ENCODE measurements at places on chromosomes 11 and 22.

GRCh38 chr11:120184371-120184945 lies 26.4 kb upstream of the OAF start:
- DNase-seq: no peak

DNA sequence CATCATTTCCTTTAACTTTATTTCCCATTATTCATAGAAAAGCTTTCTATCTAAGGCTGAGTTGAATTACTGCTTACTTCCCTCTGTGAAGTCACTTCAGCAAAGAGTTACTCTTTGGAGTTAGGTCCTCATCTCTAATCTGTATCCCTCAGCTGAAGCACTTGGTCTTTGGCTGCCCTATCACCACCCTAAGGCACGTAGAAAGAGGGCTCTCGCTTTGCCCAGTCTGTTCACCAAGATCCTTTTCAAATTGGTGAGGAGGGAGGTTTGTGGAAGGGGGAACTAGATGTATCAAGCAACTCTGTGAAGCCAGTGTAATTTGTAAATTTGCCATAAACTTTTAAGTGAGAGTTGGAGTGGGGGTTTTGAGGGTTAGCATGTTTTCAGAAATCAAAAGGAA lies 43.4 kb downstream of the PAX6 start:
- no peak for DNase-seq

- DNase-seq: peak; percentile 65
These were observed 30.5 kb upstream of the FNBP4 start for GRCh38 chr11:47797633-47798032.

DNA sequence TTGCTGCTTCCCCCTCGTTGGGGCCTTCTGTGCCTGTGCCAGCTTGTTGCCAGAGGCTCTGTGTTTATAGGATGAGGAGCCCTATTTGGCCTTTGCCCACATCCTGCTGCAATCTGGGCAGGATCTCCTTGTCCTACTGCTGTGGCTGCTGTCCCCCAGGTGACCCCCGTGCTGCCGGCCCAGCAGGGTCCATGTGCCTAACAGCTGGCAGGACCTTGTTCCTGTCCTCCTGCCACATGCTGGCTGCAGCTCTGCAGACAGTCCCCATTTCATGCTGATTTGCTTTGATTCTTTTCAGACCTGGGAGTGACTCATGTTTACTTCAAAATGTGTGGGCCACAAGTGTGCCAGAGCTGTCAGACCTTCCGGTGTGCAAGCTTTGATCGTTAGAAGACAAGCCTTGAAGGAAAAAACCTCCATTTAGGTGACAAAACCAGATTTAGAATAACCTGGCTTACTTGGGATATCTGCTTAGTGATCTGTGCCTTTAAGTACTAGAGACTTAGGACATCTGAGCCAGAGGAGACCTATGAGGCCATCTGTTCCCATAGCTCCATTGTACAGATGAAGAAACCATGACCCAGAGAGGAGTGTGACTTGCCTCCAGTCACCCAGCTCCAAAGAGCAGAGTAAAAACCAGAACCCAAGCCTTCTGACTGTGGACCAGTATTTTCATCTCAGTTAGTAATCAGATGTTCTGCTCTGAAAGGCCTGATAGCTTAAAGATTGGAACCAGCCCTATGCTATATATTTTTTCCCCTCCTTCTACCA lies 11.1 kb downstream of the NAV2 start:
- DNase-seq: no peak

DNA sequence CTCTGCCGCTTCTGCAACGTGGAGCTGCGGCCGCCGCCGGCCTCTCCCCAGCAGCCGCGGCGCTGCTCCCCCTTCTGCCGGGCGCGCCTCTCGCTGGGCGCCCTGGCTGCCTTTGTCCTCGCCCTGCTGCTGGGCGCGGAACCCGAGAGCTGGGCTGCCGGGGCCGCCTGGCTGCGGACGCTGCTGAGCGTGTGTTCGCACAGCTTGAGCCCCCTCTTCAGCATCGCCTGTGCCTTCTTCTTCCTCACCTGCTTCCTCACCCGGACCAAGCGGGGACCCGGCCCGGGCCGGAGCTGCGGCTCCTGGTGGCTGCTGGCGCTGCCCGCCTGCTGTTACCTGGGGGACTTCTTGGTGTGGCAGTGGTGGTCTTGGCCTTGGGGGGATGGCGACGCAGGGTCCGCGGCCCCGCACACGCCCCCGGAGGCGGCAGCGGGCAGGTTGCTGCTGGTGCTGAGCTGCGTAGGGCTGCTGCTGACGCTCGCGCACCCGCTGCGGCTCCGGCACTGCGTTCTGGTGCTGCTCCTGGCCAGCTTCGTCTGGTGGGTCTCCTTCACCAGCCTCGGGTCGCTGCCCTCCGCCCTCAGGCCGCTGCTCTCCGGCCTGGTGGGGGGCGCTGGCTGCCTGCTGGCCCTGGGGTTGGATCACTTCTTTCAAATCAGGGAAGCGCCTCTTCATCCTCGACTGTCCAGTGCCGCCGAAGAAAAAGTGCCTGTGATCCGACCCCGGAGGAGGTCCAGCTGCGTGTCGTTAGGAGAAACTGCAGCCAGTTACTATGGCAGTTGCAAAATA lies 816 bp downstream of the PDE3B start:
- peak; percentile 91 for DNase-seq

- DNase-seq: peak; percentile 88
These were observed 37.4 kb upstream of the CD82 start for GRCh38 chr11:44528103-44528502.

DNA sequence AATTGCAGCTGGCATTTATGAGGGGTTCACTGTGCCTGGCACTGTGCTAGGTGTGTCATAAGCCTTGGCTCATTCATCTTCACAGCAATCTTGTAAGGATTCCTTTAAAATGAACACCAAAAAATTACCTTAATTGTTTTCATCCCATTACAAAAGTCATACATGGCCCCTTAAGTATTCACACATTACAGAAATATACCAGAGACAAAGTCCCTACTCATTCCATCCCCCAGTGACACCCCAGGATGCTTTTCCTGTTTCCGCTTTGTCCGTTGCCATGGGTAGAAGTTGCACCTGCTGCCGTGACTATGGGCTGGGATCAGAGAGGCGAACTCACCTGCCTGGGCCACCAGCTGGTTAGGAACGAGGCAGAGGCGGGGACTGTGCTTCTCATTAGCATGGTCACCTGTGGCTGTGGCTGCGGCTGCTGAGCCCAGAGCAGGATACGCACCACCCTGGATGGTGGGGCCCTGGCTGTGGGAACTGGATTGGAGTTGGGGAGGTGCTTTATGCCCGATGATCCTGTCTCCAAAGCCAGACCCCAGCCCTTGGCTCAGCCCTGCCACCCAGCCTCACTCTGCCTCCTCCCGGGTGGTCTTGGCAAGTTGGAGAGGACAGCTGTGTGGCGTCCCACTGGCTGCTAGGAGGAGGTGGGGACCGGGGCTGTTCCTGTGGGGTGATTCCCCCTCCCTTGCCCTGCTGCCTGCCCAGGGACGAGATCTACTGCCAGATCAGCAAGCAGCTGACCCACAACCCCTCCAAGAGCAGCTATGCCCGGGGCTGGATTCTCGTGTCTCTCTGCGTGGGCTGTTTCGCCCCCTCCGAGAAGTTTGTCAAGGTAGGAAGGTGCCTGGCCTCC lies 60.8 kb downstream of the MYO7A start:
- no peak for DNase-seq

DNA sequence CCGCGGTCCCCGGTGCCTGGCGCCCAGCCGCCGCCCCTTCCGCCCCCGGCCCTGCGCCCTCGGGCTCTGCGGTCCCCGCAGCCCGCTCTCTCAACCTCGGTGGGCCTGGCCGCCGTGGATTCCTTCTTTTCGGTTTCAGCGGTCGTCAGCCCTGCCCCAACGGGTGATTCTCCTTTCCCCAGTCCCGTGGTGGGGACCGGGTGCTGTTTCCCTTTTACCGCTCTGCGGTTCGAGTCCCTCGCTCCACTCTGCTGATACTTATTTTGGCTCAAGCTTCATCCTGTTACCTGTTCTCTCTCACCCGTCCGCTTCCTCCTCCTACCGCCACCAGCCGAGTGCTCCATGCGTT lies 494 bp downstream of the ZDHHC5 start:
- peak; percentile 91 for DNase-seq

- DNase-seq: no peak
These were observed at the start of gene HEPHL1 for GRCh38 chr11:94020777-94021481. TSS of gene HEPHL1 (plus strand) at chr11:94021354. CDS start at chr11:94021369, 15 bp downstream.

- DNase-seq: peak; percentile 76
These were observed 45.9 kb upstream of the WEE1 start for GRCh38 chr11:9527481-9528135.

- peak; percentile 95 for DNase-seq
These were observed at the start of gene AHNAK for GRCh38 chr11:62546244-62546928. TSS of gene AHNAK (minus strand) at chr11:62546806. CDS start at chr11:62536098, 10,708 bp downstream.

GRCh38 chr11:61369372-61370348 lies 7.5 kb downstream of the TMEM138 start:
- DNase-seq: peak; percentile 92

DNA sequence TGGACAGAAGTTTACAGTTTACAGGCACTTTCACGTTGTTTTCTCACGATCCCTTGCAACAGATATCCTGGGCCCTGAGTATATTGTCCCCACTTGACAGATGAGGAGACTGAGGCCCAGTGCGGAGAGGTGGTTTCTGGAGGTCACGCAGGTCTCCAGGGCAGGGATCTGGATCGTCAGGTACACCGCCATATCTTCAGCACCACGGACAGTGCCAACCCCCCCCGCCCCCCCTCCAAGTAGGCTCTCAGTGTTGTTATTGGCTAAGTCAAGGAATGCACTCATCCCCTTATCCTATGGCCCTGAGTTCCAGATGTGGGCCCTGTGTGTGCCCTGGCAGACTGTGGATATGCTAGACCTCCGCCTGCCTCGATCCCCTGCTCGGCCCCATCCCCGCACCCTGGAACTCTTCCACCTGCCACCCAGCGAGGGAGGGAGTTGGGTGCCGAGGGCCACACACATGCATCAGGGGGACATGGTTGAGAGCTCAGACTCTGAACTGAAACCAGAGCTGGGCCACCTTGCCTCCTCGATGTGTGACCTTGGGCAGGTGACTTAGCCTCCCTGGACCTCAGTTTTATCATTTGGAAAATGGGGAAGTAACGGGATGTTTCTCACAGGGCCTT lies 37.5 kb downstream of the MPPED1 start:
- DNase-seq: no peak

DNA sequence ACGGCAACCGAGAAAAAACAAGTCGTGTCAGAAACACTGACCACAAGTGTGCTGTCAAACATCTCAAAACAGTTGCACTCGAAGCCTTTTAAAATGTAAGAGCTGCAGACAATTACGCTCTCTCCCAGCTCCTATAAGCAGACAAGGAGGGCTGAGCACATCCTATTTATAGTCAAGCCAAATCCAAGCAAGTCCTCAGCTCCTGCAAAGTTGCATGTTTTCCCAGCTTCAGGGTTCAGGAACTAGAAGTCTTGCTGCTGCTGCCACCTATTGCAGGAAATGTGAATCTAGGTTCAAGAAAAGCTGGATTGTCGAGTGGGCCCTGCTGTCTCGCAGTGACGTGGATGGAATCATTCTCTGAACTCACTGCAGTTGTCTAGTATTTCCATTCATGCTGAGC lies 15.5 kb downstream of the EFCAB6 start:
- DNase-seq: no peak

GRCh38 chr11:8168485-8169257 lies at the start of gene RIC3:
TSS of gene RIC3 (minus strand) at chr11:8169025. CDS start at chr11:8168989, 36 bp downstream.
- DNase-seq: no peak

DNA sequence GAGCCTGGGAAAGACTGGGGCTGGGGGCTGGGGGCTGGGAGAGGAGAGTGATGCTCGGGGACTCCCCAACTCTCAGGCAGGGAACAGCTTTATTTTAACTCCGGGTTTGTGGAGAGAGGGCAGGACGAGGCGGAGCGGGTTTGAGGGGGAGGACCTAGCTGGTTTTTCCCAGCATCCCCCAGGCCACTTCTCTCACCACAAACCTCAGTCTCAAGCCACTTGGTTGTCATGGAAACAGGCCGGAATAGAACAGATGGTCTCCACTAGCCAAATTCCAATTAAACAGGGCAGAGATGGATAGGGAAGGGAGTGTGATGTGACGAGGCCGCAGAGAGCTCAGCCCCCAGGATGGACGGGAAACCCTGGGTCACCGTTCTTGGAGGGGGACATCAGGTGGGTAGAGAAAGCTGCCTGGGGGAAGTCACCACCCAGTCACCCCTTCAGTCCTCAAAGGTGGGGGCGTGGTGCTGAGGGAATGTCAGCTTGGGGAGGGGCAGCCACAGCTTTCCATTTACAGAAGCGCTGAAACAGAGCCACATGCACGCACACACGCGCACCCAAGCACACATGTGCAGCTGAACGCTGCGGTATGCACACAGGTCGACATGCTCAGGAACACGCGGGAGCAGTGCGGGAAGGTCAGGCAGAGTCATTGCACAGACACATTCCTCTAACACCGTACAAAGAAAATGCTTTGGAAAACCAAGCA lies 19.2 kb downstream of the NECTIN1 start:
- DNase-seq: no peak

DNA sequence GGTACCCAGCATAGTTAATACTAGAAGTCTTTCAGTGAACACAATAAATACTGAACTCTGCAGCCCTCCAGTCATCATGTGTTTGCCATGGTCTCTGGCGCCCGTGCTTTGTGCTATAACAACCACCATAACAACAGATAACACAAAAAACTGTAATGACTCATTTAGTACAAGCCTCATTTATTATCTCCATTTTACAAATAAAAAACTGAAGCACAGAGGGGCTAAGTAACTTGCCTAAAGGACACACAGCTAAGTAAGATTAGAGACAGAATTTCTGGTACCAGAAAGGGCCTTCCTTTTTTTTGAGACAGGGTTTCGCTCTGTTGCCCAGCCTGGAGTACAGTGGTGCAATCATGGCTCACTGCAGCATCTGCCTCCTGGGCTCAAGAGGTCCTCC lies 19.5 kb downstream of the RBFOX2 start:
- DNase-seq: no peak

- DNase-seq: no peak
These were observed 37.4 kb downstream of the CTNND1 start for GRCh38 chr11:57798905-57799559.

- peak; percentile 94 for DNase-seq
These were observed 1.7 kb downstream of the RASGRP2 start for GRCh38 chr11:64742087-64742888.

GRCh38 chr11:134124660-134125451 lies 56.0 kb downstream of the JAM3 start:
- peak; percentile 86 for DNase-seq

- no peak for DNase-seq
These were observed 55.7 kb downstream of the FAM168A start for GRCh38 chr11:73542175-73542574.

- DNase-seq: no peak
These were observed 182.0 kb downstream of the CHST1 start for GRCh38 chr11:45483416-45483815.

GRCh38 chr11:40716344-40717130 lies 742.9 kb downstream of the LRRC4C start:
- DNase-seq: no peak

Measured in osteoblast (primary cell).